ENCODE measurements at places on chromosomes 3 and 15.
A peak's percentile ranks its signal among the peaks of the same experiment; 100 is the strongest.

DNA sequence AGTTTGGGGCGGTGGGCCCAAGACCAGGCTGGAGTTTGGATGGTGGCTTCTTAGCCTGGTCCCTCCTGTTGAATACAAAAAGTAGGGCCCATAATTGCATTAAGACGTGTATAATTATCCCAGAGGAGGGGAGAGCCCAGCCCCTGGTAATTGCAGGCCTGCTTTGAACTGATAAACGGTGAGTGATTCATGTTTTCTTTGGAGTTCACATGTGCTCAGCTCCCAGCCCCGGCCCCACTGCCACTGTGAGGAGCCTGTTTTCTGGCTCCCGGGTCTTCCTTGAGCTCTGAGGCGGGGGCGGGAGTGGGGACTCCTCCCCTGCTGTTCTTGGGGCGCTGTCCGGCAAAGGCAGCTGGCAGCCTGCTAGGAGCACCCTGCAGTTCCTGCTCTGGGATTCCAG lies 3.1 kb downstream of the PLXNA1 start:
- DNase-seq, result no peak

DNA sequence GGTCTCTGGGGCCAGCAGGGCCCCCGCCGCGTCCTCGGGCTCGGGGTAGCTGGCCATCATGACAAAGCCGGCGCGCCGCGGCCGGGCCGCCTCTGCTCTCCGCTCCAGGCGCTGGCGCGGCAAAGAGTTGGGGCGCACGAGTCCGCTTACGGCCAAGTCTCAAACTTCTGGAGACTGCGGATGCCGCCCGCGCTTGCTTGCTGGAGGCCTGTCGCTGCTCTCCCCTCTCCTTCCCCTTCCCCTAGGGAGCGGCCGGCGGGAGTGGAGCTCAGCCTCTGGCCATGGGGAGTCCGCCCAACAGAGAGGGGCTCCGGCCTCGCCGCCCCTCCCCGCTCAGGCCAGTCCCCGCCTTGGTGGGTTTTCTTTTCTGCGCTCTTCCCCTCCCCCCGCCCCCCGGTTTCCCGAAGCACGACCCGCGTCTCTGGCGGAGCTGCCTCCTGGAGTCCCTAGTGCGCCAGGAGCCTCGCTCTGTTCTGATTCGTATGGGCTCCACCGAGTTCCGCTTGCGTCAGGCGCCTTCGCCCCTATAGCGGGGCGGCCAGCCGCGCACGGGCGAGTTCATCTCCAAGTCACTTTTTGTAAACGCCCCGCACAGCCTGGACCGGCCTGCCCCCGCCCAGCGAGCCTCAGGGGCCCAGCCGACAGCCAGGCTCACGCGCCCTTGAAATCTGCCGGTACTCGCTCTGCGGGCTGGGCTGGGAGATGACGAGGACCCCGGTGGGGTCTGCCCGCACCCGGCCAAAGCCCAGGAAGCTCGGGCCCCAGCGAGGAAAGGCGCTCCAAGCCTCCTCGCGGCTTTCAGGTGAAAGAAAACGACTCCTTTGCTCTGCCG lies at the start of the genes FOXL2 and FOXL2NB:
Gene FOXL2, minus strand, starts transcription at position 475 of the 832 bp plus-strand sequence. Its CDS starts 415 bp downstream, at position 60.
Gene FOXL2NB, plus strand, starts transcription at position 555 of the 832 bp plus-strand sequence. Its CDS starts 148 bp downstream, at position 703.
- peak; percentile 44 for DNase-seq

DNA sequence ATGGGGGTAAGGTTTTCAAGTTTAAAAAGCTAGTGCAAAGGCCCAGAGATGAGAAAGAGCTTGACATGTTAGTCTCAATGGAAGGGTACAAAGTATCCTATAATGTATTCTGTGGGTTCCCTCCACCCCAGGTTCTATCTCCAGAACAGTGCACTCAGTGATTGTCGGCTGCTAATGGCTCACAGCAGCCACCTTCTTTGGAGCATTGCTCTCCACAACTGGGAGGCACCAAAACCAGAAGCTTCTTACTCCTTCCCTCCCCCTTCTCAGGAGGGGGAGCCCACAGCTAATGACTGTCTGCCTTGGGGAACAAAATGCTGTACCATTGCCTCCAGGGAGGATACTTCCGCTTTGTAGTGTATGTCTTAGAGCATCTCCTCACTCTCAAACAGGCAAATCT lies 439.4 kb upstream of the RBMS3 start:
- DNase-seq, result no peak

DNA sequence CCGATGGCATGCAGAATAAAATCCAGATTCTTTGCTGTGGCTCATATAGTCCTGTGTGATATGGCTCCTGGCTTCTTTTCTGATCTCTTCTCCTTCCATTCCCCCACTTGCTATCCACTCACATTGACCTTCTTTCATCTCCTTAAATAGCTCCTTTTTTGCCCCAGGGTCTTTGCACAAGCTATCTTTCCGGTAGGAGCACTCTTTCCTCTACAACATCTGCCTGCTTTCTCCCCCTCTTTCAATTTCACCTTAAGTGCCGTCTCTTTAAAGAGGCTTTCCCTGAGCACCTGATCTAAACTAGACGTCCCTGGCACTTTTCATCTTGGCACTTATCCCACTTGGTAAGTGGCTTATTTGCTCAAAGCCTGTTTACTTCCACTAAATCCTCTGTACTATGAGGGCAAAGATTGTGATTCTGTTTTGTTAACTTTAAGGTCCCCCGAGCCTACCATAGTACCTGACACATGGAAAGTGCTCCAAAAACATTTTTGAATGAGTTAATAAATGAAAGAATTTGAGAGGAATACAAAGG lies 323.3 kb upstream of the TLE3 start:
- DNase-seq, result no peak

DNA sequence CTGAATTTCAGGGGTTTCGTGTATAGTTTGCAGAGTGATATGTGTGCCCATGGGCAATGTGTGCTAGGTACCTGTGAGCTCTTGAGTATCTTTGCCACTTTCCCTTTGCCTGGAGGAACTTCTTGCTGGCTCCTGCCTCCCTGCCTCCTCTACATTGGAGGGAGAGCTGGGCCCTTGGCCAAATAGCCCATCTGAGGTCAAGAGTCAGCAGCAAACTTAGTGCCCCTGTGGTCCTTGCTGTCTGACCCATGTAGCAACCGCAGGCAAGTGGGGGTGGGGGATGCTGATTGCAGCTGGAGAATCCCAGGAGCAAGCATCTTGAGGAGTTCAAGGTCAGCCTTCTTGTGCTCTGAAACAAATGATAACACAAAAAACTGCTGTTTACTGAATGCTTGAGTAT lies 5.4 kb upstream of the TBC1D21 start:
- no peak for DNase-seq

GRCh38 chr15:87602371-87602770 lies 654.2 kb downstream of the NTRK3 start:
- peak; percentile 26 for DNase-seq

DNA sequence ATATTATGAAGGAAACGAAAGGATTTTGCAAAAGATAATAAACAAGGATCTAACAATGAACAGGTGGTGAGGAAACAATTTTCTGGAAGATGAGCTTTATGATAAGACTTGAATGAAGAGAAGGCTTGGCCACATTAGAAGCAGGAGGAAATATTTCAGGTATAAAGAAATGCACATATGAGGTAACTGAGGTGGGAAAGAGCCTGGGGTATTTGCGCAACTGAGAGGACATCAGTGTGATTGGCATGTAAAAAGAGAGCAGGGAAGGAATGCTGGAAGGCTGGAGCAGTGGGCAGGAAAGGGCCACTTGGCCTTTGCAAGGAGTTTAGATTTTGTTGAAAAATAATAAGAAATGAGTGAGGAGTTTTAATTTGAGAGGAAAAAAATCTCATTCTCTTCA lies 414.4 kb upstream of the TMCO5A start:
- DNase-seq, result no peak

DNA sequence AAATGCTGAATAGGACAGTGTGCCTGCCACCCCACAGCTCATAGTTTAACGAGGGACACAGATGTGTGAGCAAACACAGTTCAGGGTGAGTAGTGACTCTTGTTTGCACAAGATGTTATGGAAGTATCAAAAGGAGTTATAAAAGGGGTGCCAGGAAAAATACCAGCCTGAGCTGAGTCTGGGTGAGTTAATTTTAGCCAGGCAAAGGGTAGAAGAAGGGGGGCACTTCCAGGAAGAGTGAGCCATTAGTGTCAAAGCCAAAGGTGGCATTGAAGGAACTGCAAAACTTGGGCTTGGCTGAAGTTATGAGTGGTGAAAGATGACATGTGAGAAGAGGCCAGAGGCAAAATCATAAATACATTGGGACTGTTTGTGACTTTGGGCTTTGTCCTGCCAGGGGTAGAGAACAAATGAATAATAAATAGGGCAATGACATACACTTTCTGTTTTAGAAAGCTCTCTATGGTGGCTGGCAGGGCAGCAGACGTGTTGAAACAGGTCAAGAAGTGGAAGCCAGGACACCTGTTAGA lies 1.9 kb upstream of the SPPL2A start:
- DNase-seq, result no peak

DNA sequence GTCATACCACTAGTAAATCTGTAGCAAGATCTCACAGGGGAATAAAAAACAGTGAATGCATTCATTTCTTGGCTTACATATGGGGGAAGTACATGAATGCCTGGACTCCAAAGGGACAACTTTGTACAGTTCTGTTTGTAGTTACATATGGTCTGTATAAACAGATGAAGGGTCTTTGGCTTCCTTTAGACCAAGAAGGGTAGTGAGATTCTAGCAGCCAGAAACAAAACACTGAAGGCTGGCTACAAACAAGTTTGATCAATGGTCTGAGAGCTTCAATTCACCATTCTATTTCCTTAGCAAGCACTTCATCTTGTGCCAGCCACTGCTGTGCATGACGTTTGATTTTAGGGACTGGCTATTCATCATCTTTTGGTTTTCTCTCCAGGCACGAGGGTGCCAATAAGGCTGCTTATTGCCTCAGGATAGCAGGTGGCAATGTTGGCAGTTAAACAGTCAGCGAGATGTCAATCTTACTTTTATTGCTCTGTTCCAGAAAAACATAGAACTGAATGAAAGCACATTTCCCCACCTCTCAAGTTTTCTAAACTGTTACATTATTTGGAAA lies 313.7 kb upstream of the COL8A1 start:
- no peak for DNase-seq

- DNase-seq, result no peak
These were observed 244.2 kb downstream of the ADAMTS17 start for GRCh38 chr15:100097342-100098127.

DNA sequence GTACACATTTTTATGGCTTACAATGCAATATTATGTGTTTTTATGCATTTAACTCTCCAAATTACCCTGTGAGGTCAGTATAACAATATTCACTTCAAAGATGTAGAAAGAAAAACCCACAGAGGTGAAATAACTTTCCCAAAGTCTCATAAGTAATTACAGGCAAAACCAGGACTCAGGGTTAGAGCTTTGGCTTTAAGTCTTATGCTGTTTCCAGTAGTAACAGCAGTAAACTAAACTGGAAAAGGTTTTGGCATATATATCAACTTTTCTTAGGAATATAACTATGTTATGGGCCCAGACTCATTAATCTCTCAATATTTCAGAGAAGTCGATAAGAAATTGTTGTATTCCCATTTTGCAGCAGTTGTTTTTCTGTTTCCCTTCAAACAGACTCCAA lies 206.3 kb upstream of the KCNMB2 start:
- DNase-seq, result no peak

GRCh38 chr3:183898028-183898431 lies 13.3 kb upstream of the PARL start:
- DNase-seq, result no peak

Data from SJCRH30 (cell line).